HTR-8/SVneo (cell line): ENCODE measurements at places on chromosomes 4 and X.

DNA sequence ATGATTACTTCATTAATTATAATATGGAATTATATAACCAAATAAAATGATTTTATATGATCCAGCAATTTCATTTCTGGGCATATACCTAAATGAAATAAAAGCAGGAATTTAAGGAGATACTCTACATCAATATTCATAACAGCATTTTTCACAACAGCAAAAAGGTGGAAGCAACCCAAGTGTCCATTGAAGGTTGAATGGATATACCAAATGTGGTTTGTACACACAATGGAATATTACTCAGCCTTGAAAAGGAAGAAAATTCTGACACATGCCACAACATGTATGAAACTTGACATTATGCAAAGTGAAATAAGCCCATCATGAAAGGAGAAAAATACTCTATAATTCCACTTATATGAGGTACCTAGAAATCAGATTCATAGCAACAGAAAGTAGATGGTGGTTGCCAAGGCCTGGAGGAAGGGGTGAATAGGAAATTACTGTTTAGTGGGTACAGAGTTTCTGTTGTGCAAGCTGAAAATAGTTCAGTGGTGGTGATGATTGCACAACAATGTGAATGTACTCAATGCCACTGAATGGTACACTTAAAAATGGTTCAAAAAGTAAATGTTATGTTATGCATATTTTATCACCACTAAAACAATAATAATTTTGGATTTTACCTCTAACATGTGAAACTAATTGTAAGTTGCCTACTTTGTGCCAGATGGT lies 471.5 kb downstream of the SPRY1 start:
- DNase-seq = no peak

DNA sequence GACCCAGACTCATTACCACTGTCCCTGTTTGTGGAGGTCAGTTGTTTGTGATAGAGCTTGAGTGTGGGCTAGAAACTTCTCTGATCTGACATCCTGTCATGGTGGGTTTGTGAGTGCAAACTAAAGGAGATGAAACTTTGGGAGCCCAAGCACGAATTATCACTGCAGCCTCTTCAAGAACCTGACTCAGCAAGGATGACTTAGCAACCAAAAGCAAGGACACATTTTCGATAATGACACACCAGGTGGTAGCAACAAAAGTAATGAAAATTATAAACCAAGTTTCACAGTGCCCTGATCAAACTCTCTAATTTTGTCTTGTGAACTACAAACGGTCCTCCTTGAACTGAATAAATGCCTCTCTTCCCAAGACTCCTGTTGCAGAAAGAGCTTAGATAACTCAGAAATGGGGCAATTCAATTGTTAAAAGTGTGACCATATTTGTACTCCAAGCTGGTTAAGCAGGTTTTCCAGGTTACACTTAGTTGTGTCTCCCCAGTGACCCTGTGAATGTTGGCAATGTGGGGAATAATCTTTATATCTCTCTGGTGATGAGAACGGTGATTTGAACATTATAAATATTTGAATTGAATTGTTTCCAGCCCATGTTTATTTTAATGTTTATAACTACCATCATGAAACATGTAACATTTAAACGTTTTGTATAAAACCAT lies 52.6 kb upstream of the ATP8A1 start:
- no peak for DNase-seq

GRCh38 chr4:121308328-121308663 lies 72.5 kb downstream of the QRFPR start:
- no peak for DNase-seq

DNA sequence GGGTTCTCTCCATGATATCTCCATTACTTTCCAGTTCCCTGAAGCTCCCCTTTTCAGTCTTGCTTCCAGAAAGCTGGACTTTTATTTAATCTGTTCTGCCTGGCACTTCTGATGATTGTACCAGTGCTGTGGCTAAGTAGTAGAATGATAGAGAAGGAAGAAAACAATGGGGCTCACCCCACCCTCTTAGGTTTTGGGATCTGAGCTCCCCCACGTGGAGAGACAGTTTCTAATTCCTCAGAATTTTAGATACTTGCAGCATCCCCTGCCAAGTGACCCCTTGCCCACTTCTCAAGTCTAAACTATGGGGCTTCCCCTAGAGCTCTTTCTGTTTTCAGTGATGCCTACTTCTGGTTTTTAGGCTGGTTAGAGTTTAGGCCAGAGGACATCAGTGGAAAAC lies 73.9 kb downstream of the GC start:
- no peak for DNase-seq

GRCh38 chr4:105633241-105633640 lies 75.2 kb downstream of the INTS12 start:
- no peak for DNase-seq

GRCh38 chr4:169017971-169018370 lies 7.9 kb upstream of the CBR4 start:
- DNase-seq = no peak

GRCh38 chr4:168751263-168752225 lies 254.7 kb downstream of the PALLD start:
- no peak for DNase-seq

- DNase-seq = no peak
These were observed 34.5 kb upstream of the RAB33B start for GRCh38 chr4:139419388-139419914.

GRCh38 chr4:133440404-133440803 lies 291.3 kb downstream of the PCDH10 start:
- no peak for DNase-seq

DNA sequence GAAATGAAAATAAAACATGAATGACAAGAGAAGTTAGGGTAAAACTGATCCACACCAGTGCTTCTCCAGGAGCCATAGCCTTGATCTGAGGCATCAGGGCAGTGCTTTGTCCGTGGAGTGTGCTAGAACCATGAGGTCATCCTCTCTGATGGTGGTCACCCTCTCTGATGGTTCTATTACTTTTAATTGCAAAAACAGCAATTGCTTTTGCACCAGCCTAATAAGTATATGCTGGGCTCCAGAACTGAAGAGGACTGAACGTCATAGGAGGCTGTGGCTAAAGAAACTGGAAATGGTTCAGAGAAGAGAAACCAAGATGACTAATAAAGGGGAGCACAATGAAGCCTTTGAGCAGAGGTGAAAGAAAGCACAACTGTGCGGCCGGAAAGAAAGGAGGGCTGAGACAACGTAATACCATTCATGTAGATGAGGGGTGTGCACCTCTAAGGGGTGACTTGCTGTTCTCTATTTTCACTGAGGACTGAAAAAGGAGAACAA lies 17.0 kb upstream of the TMEM154 start:
- no peak for DNase-seq
